ENCODE measurements at places on chromosomes 3 and 15.

GRCh38 chr3:126553284-126554084 lies 5.2 kb downstream of the C3orf22 start:
- no peak for DNase-seq

DNA sequence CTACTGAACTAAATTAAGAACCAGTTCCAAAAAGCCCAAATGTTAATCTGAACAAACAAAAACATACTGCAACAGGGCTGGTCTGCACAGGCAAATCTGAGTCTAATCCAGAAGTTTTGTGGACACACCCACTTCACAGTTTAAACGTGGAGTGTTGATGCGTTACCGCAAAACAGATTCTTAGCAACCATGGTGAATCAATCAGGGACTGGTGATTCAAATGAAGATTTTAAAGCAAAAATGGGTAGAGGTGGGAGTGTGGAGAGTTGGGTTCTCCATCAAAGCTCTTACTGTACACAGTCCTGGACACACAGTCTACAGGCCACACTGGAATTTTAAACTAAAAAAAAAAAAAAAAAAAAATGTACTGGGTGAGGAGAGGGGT lies 5.2 kb downstream of the ANXA2 start:
- no peak for DNase-seq

DNA sequence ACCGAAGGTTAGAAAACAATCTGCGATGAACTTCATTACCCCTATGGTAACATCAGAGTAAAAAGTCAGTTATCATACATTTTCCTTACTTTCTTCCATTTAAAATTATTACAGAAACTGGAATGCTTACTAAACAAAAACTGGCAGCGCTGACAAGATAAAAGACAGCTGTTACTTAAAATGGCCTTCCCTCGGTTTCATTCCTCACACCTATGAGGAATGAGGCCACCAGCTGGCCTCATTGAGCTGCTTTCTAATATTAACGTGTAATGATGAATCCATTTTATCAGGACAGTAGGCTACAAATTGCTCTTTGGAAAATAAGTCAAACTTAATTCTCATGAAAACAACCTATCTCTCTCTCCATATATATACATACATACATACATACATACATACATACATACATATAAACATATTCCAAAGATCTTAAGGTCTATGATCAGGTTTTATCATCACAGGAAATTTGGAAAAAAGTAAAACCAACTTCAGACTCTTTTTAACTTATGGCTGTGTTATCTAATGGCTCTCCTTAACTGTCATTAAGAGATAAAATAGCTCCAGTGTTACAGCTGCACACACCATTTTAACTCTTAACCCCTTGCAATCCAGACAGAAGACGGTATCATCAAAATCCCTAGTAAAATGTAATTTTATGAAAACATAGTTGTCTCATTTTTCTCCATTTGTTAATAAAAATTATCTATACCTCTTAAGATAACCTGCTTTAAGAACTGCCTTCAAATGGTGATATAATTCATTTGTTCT lies 5.2 kb downstream of the CCNL1 start:
- no peak for DNase-seq

GRCh38 chr15:33587773-33588172 lies 277.0 kb downstream of the RYR3 start:
- DNase-seq = no peak

GRCh38 chr15:99566157-99566897 lies 543 bp downstream of the MEF2A start:
- DNase-seq = no peak

- DNase-seq = no peak
These were observed 41.1 kb upstream of the ARL8B start for GRCh38 chr3:5080779-5081550.

DNA sequence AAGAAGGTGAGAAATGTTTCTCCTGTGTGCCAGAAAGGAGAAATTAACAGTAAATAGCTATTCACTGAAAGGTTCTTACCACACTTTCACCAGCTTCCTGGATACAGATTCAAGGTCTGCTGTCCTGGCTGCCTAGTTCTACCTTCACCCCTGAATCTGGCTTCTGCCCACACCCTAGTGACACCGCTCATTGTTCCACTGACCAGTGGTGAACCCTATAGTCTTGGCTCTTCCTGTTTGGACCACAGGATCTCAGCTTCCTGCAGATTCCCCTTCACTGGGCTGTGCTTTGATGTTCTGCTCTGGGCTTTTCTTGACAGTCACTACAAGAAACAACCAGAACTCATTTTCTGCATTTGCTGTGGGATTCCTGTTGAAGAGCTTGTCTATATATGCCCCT lies 250.0 kb downstream of the XXYLT1 start:
- no peak for DNase-seq

DNA sequence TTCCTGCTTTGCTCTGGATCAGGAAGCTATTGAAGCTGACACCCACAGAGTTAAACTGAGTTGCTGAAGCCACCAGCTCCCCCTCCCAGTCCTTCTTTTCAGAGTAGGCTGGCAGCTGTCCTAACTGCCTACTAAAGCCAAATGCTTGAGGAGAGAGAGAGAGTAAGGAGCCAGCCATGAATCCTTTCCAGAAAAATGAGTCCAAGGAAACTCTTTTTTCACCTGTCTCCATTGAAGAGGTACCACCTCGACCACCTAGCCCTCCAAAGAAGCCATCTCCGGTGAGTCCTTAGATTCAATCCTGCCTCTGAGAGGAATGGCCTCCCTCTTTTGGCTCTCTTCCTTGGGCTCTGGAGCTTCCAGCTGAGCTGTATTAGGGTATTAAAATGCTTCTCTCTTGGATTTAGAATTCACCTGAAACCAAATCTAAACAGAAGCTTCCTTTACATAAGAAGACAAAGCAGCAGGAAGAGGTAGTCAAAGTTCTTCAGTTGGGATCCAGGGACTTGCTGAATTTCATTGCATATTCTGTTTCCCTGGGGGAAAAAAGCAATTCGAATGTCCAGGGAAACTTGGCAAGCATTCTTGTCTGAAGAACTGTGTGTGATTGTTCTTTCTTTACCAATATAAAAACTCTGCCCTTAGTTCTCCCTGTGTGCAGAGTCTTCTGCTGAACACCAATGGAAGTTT lies at the start of gene SLC15A2:
Gene SLC15A2, plus strand, starts transcription at position 101 of the 690 bp plus-strand sequence. Its CDS starts 76 bp downstream, at position 177.
- DNase-seq = no peak

- no peak for DNase-seq
These were observed 132.4 kb upstream of the C2CD4B start for GRCh38 chr15:62297522-62297921.

DNA sequence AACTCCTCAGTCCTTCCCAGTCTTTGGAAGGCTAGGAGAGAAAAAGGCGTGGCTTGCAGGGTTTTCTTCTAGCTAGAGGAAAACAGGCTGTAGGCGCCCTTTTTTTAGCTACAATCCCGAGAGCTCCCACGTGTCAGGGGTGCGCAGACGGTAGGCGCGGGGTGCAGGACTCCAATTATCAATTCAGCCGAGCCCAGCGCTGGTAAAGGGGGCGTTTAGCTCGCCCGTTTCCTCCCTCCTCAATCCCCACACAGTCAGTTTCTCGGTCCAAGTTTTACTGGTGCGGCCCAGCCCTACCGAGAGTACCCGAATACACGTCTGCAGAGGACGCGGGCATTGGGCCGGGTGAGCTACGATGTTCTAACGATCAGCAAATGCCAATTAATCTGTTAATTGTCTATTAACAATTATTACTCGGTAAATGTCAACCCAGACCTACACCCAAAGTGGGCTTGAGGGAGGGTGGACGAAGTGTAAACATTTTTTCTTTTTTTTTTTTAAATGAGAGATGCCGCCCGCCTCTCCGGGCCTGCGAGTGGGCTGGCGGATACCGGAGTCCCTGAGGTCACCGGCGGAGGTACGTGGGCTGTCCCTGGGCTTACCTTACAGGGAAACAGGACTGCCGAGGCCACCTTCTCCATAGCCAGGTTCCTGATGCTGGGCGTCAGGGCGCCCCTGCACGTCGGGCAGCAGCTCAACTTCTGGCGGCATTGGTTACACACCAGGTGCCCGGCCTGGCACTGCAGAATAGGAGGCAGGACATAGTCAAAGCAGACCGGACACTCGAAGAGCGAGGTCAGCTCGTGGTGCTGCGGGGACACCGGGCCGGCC lies 923 bp downstream of the SIAH2 start:
- DNase-seq = no peak

DNA sequence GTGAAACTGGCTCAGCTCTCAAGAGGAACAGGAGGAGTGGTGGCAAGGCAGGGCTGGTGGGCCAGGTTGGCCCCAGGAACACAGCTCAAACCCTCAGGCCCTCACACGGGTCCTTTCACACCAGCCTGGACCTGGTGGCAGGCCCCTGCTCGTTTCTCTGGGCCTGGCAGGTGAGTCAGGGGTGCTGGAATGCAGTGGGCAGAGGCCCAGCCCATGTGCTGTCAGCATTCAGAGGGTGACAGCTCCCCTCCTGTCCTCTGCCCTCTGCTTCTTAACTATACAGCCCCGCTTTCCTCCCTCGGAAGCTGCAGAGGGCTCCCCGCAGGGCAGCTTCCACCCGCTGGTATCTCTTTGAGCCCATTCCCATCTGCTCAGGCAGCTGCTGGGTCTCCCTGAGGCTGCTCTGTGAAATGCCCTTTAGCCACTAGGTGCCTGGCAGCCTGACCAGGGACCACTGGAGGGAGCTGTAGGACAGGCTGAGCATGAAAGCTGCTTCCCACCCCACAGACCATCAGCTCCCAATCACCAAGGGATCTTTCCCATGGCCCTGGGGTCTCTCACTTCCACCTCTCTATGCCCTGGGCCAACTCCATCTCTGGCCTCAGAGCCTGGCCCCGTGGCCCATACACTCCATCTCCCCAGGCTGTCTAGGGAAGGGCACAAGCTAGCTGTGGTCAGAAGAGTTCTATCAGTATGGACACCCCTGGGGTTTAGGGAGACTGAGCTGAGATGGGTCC lies 24.8 kb downstream of the SHF start:
- DNase-seq = peak; percentile 39

DNA sequence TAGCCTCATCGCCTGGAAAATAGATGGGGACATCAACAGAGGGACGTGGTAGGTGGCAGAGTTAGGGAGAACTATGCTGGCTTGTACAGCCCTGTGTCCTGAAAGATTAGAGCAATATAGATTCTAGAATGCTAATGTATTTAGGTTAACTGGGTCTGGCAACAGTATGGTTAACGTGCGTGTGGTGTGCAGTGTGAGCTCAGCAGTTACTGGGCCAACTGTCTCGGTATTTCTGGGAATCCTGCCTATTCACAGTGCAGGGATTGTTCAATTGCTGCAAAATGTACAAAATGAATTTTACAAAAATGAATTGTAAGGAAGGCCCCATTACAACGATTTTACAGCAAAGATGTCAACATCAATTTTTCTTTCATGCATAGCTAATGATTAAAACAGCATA lies 20.6 kb downstream of the MEIS2 start:
- DNase-seq = no peak

DNA sequence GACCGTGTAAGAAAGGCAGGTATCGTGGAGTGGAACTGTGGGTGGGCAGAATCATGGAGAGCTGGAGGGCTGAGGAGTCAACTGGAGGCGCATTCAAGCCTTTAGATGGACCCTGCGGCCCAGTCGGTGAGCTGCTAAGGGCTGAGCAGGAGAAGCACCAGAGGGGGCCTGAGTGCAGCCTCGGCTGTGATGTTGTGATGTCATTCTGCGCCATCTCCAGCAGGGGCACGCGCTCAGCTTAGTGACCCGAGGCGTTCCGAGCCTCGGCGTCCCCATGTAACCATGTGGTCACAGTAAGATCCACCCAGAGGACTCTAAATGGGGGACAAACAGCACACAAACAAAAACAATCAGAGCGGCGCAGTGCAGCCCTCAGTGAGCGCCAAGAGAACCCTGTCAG lies 76.8 kb downstream of the VGLL4 start:
- DNase-seq = no peak

- DNase-seq = no peak
These were observed 62.9 kb downstream of the EFCAB12 start for GRCh38 chr3:129365296-129366136.

- no peak for DNase-seq
These were observed 9.9 kb downstream of the TLE3 start for GRCh38 chr15:70087708-70088352.

- no peak for DNase-seq
These were observed 204.5 kb upstream of the UBE2E1 start for GRCh38 chr3:23601091-23601822.

DNA sequence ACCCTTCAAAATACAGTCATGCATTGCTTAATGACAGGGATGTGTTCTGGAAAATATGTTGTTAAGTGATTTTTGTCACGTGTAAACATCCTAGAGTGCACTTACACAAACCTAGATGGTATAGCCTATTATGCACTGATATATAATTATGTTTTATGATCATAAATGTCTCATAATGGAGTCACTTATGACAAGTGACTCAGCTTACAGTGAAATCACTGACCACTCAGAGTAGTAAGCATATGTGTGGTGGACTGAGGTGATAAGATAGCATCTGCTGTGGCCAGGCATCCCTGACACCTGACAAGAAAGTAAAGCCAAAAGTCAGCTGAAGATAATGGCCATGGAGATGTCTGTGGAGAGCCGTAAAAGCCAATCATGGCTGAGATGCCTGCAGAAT lies 5.4 kb downstream of the ACAD11 start:
- DNase-seq = no peak

- DNase-seq = no peak
These were observed 120.7 kb upstream of the WNT5A start for GRCh38 chr3:55607844-55608243.

DNA sequence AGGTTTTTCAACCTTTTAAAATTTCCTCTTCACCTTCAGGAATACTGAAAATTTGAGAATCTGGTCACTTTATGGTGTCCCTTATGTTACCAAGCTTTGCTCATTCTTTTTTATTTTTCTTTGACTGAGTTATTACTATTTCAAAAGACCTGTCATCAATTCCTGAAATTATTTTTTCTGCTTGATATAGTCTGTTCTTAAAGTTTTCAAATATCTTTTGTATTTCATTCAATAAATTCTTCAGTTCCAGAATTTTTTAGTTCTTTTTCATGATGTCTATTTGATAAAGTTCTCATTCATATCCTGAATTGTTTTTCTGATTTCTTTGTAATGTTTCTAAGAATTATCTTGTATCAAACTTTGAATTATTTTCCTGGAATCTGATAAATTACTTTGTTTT lies 63.9 kb downstream of the UQCC5 start:
- no peak for DNase-seq

GRCh38 chr3:153767601-153768560 lies 353.3 kb upstream of the ARHGEF26 start:
- DNase-seq = no peak

DNA sequence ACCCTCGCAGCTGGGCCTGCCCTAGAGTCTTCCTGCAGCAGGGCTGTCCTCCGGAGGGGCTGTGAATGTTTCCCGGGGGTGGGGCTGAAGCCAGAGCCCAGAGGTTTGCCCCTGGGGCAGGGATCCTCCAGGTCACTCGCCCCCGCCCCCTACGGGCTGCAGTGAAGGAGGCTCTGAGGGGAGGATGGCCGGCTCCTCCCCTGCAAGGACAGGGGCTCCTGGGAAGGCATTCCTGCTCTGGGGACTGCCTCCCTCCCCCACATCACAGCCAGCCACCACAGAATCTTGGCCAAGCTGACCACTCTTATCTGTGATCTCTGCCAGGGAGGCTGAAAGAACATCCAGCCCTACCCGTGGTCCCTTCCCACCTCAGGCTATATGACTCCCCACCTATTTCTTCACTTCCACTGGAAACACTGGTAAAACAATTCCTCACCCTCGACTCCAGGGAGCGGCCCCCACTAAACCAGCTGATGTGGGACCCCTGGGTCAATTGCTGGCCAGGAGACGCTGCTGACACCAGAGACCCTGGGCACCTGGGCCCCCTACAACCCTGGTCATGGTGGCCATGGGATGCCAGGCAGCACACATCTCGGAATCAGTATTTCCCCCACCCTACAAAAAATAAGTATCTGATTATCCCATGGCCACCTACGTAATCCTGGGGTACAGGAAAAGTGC lies 66.0 kb downstream of the HMCES start:
- no peak for DNase-seq

GRCh38 chr3:193938613-193939012 lies 197.3 kb upstream of the HES1 start:
- DNase-seq = no peak

All from stimulated activated CD4-positive, alpha-beta T cell treated with anti-CD3 and anti-CD28 coated beads, Interleukin-2, amount 100 ng/mL, for 4 hours (primary cell).